ENCODE measurements at places on chromosomes 6 and 20.

DNA sequence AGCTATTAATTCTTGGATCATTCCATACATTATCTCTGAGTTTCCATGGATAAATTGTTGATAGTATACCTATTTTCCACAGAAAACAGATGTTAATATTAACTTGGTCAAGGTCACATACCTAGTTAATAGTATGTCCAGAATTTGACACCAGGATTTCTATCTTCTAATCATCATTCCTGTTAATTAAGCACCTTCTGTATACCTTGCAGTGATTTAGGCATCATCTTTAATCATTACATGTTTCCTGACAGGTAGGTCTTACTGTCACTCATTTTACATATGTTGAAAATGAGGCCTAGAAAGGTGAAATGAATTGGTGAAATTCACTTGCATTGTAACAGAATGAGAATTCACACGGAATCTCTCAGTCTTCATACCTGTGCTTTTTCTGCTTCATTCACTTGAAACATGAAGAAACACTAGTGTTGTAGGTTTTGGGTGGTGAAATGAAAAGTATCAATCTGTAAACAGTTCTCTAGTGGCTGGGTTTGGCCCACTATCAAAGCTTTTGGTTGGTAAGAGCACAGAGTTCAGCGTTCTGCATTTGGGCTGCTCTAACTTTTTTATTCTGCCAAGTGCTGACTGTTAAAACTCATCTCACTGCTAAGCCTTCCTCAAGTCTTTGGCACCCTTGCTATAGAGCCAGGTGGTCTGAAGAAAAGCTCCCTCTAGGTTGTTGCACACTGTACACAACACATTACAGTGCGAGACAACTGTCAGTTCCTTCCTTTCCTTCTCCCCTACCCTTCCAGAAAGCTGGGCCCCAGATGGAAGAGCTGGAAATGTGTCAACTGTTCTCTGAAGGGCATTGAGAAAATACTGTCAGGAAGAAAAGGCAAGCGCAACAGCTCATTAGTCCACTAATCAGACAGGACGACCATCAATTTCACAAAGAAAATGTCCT lies 57.8 kb upstream of the C20orf144 start:
- no peak for DNase-seq

GRCh38 chr6:108348655-108349349 lies 53.9 kb downstream of the AFG1L start:
- DNase-seq: peak; percentile 33

DNA sequence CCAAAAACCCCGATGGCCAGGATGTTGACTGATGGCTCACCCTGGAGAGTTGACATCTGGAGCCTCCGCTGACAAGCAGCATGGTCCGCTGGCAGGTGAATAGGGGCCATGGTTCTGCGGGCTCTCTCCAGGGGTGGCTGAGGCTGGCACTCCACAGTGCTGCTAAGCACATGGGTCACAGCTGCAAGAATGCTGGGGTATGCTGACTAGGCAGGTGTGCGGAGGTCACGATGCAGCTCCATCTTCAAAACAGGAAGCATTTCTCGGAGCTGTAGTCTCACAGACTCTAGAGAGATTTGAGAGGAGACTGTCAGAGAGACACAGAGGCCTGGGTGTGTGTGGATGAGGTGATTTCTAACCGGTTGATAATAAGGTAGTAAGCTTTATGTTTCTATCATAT lies 341.6 kb downstream of the NRN1 start:
- no peak for DNase-seq

DNA sequence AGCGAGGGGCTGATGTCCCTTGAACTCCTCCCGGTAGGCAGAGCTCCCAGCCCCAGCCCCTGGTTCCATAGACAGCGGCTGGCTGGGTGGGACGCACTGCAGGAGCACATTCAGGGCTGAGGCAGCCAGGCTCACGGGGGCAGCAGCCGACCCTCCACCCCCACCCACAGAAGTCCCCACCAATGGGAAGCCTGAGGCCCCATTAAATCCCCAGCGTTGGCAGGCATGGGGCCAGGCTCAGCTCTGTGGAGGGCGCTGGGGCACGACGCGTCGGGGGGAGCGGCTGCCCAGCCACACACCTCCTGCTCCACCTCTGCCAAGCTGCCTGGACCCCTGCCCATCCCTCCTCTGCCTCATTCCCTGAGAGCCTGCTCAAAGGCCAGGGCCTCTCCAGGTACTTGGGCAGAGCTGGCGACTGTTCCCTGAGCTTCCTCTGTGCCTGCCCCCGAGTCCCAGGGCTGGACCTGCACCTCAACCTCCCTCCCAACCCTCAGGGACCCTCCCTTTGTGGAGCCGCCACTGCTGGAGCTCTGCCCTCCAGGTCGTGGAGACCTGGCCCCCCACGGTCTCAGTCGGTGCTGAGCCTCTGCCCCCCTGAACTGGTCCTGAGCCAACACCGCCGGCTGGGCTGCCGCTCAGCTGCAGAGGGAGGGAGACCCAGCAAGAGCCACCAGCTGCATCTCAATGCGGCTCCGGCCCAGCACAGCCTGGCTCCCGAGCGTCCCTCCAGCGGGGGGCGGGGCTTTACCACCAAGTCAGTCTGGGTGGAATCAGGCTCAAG lies 9.1 kb downstream of the CHRNA4 start:
- DNase-seq: no peak

DNA sequence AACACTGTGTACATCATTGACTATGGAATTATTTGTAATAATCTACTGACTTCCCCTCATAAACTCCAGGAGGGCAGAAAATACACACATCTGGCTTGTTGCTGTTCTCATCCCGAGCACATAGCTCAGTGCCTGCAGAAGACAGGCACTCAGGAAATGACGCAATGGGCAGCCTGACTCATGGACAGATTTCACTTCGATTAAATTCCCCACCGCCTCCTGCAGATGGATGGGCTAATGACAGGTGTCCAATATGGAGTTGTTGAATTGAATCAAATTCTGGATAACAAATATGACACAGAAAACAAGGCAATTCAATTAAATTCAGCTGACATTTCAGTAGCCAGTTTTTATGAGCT lies 9.1 kb downstream of the ANKRD60 start:
- no peak for DNase-seq

GRCh38 chr6:93586306-93586705 lies 166.9 kb upstream of the EPHA7 start:
- no peak for DNase-seq

- DNase-seq: peak; percentile 81
These were observed at the start of gene PFDN4 for GRCh38 chr20:54207743-54208547. TSS of gene PFDN4 (plus strand) at chr20:54208087. CDS start at chr20:54208101, 14 bp downstream.

DNA sequence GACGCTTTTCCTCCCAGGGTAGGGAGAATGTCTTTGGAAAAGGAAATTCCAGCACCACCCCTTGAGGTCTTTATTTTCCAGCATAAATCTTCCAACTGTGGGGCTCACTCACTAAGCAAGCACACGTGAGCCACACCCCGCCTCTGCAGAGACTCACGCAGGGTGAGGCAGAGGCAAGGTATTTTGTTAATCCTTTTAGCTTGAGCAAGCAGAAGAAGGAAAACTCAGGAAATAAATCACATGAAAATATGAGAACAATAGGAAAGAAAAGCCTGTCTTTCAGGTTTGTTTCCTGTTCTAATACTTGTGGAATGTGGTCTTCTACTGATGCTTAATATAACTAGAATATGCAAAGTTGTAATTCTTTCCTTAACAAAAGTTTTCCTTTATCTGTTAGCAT lies 4.1 kb upstream of the PHACTR2 start:
- no peak for DNase-seq

DNA sequence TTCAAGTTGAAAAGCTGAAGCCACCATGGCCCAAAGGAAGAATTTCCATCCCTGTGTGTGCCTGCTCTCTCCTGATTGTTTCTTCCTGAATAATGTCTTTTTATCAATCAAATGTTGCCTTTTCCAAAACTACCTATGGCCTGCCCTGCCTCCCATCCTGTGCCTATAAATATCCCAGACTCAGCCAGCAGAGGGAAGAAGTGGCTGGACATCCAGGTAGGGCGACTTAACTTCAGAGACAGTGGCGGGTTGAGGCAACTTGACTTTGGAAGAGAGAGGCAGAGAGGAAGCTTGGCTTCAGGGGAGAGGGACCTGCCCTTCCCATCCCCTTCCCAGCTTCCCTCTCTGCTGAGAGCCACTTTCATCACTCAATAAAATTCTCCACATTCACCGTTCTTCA lies 133.0 kb downstream of the LCA5 start:
- no peak for DNase-seq

- peak; percentile 27 for DNase-seq
These were observed 86.8 kb downstream of the ZFP64 start for GRCh38 chr20:52104546-52105441.

DNA sequence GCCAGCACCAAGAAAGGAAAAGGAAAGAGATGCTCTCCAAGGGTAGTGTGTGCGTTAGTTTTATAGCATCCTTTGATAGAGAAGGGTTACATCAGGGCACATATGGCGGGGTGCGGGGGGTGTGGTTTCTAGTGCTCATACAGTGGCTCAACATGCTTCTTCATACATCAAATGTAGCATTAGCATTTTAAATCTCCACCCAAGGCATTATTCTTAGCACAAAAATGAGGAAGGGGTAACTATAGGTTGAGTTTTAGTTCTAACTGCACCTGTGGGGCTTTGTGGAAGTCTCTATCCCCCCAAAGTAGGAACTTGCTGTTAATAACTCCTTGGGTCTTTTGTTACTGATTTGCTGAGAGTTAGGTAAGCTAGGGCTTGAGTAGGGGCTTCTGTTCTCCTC lies 89.3 kb downstream of the CEP57L1 start:
- no peak for DNase-seq

- DNase-seq: no peak
These were observed 205.7 kb downstream of the ATXN1 start for GRCh38 chr6:16555550-16555949.

DNA sequence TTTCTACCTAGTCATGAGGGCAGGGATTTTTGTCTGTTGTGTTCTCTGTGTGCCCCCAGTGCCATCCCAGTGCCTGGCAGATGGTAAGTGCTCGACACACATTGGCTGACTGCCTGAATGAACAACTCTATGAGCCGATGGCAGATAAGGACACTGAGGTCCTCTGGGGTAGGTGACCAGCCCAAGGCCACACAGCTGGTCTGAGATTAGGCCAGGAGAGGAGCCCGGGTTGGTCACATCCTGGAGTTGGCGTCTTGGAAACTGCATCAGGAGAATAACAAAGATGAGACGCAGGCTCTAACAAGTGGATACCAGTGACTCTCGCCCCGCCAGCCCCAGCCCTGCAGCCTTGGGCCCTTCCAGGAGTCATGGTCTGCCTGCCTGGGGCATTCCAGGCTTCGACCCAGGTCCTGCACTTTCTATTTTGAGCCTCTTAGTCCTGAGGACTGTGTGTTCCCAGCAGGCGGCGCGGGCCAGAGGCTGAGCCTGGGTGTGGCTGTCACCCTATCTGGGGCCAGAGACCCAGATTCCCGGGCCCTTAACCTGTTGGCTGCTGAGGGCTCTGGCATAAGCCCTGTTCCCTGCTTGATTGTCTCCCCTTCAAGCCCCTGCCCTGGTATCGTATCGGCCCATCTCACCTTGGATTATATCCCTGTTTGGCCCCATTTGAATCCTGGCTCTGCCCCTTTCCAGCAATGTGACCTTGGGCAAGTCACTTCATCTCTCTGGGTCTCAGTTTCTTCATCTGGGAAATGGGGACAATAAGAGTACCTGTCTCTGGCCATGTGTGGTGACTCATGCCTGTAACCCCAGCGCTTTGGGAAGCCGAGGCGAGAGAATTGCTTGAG lies 88.3 kb downstream of the CEBPB start:
- DNase-seq: no peak

DNA sequence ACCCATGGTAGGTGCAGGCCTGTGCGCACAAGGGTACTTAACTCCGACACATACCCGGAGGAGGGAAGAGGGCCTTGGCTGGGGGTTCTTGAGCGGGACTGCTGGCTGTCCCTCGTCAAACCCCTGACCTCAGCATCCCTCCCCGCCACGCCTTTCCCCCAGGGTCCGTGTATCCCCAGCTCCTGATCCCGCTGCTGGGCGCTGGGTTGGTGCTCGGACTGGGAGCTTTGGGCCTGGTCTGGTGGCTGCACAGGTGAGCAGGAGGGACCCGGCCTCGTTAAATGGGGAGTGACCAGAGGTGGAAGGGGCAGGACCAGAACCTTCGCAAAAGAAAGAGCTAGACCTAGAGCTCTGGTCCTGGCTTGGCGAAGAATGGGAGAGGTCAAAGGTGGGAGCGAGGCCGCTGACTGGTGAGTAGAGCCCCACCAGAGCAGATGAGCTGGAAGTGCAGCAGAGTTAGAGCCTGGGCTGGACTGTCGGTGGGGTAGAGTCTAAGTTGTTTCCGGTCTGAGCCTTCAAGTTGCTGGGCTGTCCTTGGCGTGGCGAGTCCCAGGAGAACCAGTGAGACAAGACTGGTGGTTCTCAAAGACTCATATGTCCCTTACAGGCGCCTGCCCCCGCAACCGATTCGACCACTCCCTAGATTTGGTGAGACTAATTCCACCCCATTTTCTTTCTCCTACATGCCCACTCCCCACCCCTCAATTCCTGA lies 963 bp downstream of the MPIG6B start:
- no peak for DNase-seq

DNA sequence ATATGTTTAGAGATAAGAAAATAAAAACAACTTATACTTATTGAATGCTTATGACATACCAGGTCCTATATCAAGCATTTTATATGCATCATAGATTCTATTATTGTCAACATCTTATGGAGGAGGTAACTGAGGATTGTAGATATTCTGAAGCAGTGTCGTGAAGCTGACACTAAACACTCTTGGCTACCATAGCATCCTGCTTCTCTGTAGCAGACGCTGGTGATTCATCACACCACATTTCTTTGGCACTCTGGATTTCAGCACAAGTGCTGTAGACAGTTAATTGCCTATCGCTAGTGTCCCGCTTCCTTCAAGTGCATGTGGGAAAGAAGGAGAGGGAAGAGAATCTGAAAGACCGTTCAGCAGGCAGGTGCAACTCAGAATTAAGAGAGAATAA lies 317.1 kb downstream of the PLCB1 start:
- DNase-seq: no peak

DNA sequence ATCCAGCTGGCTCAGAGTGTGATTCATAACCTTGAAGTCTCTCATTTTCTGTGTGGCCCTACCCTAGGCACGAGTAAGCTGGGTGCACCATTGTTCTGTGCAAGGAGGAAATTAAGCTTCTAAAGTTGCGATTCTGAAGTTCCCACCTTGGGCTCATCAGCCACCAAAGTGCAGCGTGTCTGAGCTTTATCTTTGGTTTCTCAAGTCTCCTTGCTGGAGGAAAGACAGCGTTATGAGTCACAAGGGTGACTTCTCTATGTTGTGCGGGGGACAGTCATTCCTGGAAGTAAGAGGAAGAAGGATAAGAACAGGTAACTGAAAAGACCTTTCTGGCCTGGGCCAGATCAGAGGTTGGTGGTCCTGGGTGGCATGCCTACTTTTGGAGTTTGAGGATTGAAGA lies 16.8 kb downstream of the MRAP2 start:
- no peak for DNase-seq

GRCh38 chr6:5036269-5036668 lies 32.4 kb upstream of the RPP40 start:
- DNase-seq: no peak

- DNase-seq: no peak
These were observed 216.3 kb downstream of the ERMARD start for GRCh38 chr6:169967687-169968086.

- no peak for DNase-seq
These were observed 120.4 kb downstream of the BCAS1 start for GRCh38 chr20:53950031-53950430.
